H4 (cell line): ENCODE measurements at places on chromosomes 11 and 22. TPM values are rescaled to one million over a fixed set of nuclear protein-coding genes. Genes with fewer than 3 reads are reported as not detected.

Gene PRODH
- total RNA-seq: 0.10 TPM in 1 of 2 replicates, not detected in the other

Gene BCR
- 8.4 and 10.1 TPM in 2 replicates for total RNA-seq

Gene IL18
- total RNA-seq: 10.3 and 19.9 TPM in 2 replicates

Gene SCGB2A2
- not detected in 2 replicates for total RNA-seq

Gene IGSF22
- not detected in 2 replicates for total RNA-seq

Gene GGT1
- 9.4 and 13.1 TPM in 2 replicates for total RNA-seq

Gene PGA3
- not detected in 2 replicates for total RNA-seq

DNA sequence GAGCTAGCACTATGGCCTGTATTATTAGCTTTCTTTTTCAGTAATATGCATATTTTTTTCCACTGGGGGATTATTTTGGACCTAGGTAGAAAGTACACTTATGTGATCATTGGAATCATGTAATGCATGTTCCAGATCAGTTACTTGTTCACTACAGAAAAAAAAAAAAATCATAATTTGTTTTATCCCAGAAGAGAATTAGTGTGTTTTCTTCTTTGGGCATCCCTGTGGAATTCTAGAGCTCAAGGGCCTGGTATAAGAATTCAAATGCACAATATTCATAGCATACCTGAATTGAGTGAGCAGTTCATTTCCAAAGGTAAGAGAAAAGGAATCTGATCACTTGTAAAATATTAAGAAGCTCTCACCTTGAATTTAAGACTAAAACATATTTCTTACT is at the start of gene OR5T1:
OR5T1 (plus strand) TSS at position 301 of the 400 bp plus-strand sequence. CDS start 1,485 bp downstream, outside the sequence.
- no peak for DNase-seq

DNA sequence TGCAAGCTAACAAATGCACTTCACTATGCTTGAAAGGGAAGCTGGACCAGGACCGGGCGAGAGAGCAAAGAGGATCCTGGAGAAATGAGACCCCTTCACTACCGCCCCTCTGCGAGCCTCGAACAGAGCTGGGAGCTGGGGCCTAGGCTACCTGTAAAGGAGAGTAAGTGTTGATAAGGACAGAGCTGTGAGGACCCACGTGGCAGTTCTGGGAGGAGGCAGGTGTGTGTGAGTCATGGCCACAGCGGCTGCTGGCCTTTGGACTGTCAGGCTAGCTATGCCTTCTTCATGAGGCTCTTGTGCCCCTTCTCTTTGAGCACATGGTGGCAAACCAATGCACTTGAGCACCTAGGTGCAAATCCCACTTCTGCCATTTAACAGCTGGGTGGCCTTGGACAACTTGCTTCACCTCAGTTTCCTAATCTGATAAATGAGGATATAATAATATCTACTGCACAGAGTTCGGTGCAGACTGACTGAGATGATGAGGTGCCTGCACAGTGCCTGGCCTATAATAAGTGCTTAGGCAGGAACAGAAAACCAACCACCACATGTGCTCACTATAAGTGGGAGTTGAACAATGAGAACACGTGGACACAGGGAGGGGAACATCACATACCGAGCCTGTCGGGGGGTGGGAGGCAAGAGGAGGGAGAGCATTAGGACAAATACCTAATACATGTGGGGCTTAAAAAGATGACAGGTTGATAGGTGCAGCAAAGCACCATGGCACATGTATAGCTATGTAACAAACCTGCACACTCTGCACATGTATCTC is 35.3 kb upstream of the KCNJ11 start:
- DNase-seq: no peak

GRCh38 chr11:24587635-24588034 is 90.8 kb downstream of the LUZP2 start:
- DNase-seq: no peak

DNA sequence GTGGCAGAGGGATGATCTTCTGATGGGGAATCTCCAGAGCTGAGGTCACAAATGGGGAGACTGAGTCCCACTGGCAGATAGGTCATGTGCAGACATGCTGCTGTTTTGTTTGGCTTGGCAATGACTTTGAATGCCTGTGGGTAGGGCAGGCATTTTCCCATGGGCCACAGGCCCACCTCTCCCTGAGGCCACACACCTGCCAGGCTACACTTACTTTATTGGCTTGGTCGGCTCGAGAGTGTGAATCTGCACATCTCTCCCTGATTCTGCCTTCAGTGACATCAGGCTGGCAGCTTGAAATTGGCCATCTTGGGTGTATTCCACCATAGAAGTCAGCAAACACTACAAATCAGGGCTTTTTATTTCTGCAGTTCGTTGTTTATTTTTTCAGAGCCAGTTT is 91.5 kb downstream of the GRIK4 start:
- DNase-seq: no peak

DNA sequence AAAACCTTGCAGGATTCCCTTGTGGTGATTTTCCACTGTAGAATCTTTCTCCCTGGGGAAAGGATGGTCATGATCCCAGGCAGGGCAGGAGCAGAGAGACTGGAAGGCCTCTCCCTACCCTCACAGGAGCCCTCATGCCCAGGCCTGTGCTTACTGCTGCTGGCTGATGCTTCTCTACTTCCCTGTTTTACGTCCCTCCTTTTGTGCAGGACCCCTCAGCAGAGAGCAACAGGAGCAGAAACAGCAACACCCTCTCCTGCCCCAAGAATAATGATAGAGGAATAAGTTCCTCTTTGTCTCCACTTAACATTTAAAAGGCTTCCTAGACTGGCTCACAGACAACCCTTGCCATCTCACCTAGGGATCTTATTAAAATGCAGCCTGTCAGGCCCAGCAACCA is 3.6 kb downstream of the ISX start:
- DNase-seq: no peak

- DNase-seq: peak; percentile 79
Measured at GRCh38 chr11:13335319-13335718, 57.7 kb downstream of the BMAL1 start.

GRCh38 chr11:84855508-84856245 is 771.5 kb downstream of the DLG2 start:
- DNase-seq: no peak

- no peak for DNase-seq
Measured at GRCh38 chr11:70313945-70314344, 43.5 kb downstream of the PPFIA1 start.

DNA sequence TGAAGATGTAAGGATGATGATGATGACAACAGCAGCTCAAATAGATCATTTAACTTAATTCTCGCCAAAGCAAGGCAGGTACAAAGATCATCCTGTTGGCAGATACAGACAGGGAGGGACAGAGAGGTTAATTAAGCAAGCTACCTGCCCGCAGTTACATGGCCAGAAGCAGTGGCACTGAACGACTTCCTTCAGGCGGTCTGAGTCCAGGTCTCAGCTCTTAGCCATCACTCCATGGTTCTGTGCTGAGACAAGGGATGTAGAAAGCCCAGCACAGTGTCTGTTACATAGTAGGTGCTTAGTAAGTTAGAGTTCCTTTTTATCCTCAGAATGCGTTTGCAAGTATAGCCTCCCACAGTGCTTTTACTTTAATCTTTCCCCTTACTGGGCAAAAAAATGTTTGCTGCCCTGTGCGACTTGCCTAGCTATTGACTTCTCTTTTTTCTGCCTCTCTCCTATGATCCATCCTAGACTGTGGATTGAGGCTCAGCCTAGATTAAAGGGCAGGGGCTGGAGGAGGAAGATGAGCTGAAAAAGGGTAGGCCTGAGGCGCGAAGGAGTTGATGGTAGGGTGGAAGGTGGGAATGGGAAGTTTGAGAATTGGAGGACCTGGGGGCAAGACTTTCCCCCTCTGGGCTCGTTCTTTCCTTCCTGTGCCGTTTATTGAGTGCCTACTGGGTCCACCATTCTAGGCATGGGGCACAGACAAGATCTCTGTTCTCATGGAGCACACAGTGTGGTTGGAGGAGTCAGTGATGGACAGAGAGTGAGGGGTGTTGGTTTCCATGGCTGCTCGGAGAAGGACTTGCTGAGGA is 108.2 kb upstream of the OR4B1 start:
- DNase-seq: no peak
